ENCODE measurements at places on chromosomes 16 and 17.

DNA sequence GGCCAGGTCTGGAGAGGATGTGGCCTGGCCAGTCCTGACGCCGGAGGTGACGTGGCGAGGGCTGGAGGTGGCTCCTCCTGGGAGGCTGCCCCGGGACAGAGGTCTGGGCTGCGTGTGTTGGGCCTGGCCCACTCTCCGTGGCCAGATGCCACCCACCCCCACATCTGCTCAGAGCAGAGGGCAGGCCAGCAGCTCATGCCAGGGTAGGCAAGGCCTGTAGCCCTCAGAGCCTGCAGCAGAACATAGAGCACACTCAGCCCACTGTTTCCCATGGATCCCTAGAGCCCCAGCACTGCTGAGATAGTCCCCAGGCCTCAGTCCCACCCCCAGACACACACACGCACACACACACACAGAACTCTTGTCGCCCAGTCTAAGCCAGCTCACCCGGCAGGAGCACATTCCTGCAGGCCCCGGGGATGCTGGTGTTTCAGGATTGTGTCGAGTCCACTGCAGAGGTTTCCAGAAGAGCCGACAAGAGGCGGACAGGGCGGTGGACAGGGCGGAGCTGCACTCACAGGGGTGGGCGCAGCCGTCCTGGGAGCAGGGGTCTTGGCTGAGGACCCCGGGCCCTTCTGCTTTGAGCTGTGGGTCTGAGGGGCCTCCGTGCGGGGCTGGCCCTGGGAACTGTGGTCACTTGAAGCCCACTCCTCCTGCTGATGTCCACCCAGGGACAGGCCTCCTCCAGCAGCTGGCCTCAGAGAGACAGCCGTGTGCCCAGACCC, 33.4 kb downstream of the SOX8 start:
- peak; percentile 36 for DNase-seq

DNA sequence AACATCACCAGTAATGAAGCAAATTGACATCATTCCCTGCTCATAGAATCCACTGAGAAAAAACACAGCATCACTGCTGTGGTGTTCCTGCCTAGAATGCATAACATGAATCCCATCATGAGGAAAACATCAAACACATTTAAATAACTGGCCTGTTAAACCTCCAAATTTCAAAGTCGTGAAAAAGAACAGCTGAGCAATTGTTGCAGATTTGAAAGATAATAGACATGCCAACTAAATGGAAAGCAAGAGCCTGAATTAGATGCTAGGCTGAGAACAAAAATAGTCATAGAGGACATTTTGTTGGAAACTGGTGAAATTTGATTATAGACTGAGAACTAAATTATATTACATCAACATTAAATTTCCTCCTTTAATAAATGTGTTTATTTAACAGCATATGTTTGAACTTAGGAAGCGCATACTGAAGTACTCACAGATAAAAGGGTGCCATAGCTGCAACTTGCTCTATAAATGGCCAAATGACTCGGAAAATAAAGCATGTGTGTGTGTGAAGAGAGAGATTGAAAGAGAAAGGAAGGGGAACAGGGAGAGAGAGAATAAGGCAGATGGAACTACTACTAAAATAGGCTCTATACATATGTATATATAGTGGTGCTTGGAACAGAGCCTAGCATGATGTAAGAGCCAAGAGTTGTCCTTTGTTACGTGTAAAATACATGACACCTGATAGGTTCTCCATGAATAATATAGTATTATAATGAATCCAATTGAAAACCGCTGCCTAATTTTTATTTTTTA, 305.0 kb upstream of the MON1B start:
- no peak for DNase-seq

GRCh38 chr17:78264590-78264989, 33.2 kb downstream of the TMEM235 start:
- DNase-seq, result no peak

GRCh38 chr17:15508466-15508865, 41.0 kb upstream of the CDRT4 start:
- no peak for DNase-seq

- DNase-seq, result peak; percentile 39
Measured at GRCh38 chr16:86122681-86123342, 223.8 kb downstream of the IRF8 start.

GRCh38 chr17:44768505-44769142, 9.8 kb downstream of the ADAM11 start:
- no peak for DNase-seq

DNA sequence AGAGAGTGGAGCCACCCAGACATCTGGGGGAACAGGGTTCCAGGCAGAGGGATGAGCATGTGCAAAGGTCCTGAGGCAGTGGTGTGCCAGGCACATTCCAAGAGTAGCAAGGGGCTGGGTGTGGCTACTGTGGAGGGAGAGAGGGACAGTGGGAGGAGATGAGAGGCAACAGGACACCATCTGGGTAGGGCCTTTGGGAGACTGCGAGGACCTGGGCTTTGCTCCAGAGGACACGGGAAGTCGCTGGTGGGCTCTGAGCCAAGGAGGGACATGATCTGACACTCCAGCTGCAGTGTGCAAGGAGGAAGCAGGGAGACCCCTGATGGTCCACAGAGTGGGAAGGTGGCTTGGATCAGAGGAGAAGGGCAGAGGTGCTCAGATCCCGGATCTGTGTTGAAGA, 56.7 kb upstream of the MED9 start:
- DNase-seq, result no peak

- DNase-seq, result peak; percentile 61
Measured at GRCh38 chr16:10981697-10982216, 37.4 kb downstream of the CLEC16A start.

DNA sequence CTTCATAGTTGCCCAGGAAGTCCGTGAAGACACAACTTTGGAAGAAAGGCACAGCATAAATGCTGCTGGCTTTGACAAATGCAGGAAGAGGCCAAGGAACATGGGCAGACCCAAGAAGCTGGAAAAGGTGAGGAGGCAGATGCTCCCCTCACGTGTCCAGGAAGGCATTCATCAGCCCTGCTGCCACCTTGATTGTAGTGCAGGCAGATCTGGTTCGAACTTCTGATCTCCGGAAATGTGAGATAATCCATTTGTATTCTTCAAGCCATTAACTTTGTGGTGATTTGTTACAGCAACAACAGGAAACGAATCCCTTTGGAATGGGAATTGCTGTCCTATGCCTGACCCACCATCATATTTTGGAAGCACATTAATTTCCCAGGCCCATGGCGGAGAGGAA, 28.5 kb upstream of the LCMT1 start:
- DNase-seq, result no peak

DNA sequence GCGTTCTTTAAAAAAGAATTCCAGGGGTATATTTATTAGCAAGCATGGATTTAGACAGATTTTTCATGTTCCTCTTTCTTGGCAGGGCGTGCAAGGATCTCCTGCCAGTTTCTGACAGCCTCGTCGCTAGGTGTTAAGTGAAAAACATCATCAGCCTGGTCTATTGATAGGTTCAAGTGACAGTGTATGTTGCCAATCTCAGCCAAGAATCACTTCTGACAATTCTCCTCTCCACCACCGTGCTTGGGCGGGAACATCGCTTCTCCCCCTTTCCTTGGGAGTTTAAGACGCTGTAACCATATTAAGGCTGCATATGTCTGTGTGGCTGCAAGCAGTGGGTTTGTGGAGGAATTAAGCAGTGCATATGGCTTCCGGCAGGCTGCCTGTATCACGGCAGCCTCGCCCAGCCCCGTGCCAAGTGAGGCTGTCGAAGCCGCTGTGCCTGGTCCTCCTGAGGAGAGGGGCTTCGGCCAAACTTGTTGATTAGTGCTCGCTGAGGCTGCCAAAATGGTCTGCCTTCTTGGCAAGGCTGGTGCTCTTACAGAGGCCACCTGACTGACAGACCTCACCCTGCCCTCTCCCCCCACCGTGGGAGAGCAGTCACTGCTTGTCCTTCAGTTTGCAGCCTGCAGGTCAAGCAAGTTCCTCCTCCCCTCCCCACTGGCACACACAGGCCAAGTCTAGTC, 132.2 kb upstream of the MPHOSPH6 start:
- no peak for DNase-seq

GRCh38 chr16:87308826-87309225, 8.4 kb downstream of the C16orf95 start:
- DNase-seq, result no peak

- no peak for DNase-seq
Measured at GRCh38 chr16:49821614-49822282, 34.2 kb downstream of the ZNF423 start.

DNA sequence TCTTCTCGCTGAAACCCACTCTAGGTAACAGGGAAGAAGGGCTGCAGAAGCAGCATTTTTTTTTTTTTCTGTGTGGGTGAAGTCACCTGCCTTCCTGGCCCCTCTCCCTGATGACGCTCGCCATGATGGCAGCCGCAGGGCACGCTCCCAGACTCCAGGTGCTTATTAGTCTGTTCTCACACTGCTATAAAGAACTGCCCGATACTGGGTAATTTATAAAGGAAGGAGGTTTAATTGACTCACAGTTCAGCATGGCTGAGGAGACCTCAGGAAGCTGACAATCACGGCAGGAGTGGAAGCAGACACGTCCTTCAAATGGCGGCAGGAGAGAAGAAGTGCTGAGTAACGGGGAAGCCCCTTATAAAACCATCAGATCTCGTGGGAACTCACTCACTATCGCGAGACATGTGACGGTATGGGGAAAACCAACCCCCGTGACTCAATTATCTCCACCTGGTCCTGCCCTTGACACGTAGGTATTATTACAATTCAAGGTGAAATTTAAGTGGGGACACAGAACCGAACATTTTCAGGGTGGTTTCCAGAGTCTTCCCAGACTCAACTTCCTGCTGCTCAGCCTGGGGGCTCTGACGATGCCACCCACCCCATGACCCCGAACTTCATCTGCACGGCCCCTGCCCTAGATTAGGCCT, 34.9 kb upstream of the NLRP1 start:
- DNase-seq, result no peak

GRCh38 chr17:45147581-45148182, 593 bp upstream of the HEXIM1 start:
- peak; percentile 56 for DNase-seq

- no peak for DNase-seq
Measured at GRCh38 chr16:72126429-72126765, 32.8 kb downstream of the DHX38 start.

DNA sequence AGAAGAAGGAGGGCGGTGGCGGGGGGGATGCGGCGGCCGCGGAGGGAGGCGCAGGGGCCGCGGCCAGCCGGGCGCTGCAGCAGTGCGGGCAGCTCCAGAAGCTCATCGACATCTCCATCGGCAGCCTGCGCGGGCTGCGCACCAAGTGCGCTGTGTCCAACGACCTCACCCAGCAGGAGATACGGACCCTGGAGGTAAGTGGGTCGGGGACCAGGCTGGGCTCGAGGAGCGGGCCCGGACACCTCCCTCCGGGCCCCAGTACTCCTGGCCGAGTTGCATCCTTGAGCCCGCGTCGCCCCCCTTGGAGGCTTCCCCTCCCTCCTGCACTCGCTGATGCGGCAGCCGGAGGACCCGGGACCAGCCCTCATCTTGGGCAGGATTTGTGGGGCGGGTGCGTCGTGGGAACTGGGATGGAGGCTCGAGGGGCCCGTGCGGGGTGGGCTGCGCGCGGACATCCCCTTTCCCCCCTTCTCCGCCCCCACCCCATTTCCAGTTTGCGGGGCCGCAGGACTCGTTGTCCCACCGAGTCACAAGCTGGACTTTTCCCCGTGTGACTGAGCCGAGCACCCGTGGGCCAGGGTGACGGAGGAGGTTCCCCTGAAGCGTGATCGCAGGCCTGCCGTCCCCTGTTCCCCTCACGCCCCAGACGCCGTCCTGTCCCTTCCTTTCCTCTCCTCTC, 572 bp downstream of the KSR1 start:
- DNase-seq, result no peak

- DNase-seq, result no peak
Measured at GRCh38 chr17:37847811-37848331, 76.3 kb upstream of the TBC1D3K start.

GRCh38 chr16:67959536-67960329, 8.7 kb downstream of the SLC12A4 start:
- DNase-seq, result no peak

DNA sequence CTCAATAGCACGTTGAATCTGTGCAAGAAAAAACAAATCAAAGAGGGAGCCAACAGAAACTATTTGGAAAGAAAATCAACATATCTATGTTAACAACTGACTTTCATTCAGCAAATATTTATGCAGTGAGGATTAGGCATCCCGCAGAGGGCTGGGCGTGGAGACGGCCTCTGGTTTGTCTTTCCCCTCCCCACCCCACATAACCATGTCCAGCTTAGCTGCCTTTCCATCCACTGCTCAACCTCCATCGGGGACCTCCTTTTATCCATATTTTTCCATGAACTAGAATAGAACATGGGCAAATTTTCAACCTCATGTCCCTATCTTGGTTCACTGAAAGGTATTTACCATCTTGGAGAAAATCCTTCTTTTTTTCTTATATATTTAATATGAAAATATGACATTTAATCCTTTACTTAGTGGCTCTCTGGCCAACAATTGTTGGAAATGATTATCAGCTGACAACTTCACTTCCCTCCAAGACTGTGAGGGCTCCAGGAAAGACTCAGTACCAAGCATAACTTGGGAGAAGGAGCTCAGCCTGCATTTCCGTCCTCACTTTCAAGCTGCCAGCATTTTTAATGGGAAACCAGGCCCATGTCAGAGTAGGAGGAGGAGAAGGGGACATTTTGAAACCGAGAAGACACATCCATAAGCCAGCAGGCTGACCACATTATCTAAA, 462.6 kb upstream of the MAF start:
- DNase-seq, result no peak

DNA sequence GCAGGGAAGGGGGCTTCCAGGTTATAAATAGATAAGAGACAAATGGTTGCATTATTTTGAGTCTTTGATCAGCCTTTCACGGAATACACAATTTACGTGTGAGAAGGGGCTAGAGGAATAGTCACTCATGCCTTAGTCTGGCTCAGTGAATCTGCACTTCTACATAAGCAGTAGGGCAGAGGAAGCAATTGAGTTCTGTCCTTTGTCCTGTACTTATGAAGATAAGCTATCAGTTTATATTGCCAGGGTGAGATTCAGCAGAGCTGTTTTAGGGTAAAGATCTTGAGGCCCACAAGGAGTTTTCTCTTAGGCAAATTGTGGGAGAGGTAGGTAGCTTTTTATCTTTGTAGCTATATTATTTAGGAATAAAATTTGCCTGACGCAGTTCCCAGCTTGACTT, 33.3 kb downstream of the TOM1L1 start:
- no peak for DNase-seq

GRCh38 chr17:69388822-69389442, 25.6 kb upstream of the MAP2K6 start:
- DNase-seq, result no peak

DNA sequence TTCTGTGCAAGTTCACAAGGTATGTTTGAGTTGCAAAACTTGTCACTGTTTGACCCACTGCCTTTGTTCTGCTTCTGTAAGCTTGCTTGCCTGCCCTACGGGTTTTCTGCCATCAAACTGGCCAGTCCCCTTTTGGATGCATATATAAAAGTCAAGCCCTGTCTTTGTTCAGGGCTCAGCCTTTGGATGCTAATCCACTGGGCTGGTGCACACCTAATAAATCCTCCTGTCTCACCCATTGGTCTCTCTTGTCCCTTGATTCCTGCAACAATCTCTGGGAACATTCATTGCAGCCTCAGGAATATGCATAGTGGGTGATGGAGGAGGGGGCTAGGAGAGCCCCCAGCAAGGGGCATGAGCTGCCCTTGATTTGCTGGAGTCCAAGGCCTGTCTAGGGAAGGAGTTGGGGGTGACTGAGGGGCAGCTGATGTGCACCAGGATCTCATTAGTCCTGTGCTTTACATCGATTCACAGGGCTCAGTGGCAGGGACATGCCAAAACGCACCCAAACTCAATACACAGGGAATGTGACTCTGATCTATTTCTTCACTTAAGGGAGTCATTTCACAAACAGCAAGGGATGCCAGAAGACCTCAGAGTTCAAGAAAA, 225.4 kb upstream of the NLRP1 start:
- no peak for DNase-seq
